Stimulated activated CD4-positive, alpha-beta T cell treated with anti-CD3 and anti-CD28 coated beads, Interleukin-2, amount 100 ng/mL, for 24 hours (primary cell): ENCODE measurements at places on chromosomes 11 and 22.
A peak's percentile ranks its signal among the peaks of the same experiment; 100 is the strongest.

- DNase-seq, result no peak
Observed at GRCh38 chr22:39471381-39472141, 14.7 kb downstream of the MGAT3 start.

DNA sequence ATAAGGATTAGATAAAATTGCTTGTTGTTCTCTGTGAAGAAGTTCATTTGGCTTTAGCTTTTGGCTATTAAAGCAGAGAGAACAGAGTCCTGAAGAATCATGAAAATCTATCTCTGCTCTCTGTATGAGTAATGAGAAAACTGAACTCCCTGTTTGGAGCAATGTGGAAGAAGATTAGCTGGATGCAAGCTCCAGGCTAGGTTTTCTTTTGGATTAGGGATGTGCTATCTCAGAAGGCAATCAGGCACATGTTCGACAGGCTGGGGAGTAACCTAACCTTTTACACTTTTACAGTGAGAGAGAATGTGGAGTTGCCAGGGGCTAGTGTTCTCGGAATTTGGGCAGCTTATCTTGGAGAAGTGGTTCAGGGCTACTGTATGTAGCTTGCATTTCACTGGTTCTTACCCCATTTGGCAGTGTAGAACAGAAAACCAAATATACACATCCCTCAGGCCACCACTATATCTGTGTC is 8.5 kb upstream of the SLN start:
- DNase-seq, result no peak

DNA sequence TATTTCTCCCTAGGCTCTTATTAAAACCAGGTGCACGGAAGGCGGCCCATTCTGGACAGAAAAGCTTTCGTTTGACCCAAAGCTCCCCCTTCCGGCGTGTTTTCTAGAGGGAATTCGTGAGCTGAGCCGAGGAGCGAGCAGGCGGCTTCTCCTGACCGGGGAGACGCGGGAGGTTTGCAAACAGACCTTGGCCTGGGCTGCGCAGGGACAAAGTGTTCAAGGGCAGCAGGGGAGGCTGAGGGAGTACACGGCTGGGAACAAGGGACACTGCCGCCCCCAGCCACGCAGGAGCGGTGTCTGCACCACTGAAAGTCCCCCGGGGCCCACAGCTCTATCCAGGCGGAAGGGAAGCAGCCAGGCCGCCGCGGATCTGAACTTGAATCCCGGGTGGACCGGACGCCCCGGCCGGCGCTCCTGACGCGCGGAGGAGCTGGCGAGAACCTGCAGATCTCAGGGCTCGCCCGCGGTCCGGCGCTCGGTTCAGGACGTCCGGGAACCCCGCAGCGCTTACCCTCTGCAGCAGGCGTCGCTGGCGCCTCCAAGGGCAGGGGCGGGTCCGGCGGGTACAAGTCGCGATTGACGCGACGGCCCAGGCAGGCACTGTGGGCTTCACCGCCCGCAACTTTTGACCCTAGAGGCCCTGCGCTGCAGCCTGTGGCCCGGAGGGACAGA is 101.9 kb downstream of the WT1 start:
- DNase-seq, result peak; percentile 53

GRCh38 chr11:74634537-74634936 is 42.2 kb downstream of the POLD3 start:
- no peak for DNase-seq

- no peak for DNase-seq
Observed at GRCh38 chr22:38038426-38038825, 18.8 kb upstream of the PICK1 start.

- DNase-seq, result no peak
Observed at GRCh38 chr11:93481279-93481678, 61.9 kb downstream of the SMCO4 start.

- no peak for DNase-seq
Observed at GRCh38 chr11:7261578-7261977, 9.9 kb downstream of the SYT9 start.

- peak; percentile 19 for DNase-seq
Observed at GRCh38 chr11:36258730-36259360, 30.4 kb downstream of the COMMD9 start.

DNA sequence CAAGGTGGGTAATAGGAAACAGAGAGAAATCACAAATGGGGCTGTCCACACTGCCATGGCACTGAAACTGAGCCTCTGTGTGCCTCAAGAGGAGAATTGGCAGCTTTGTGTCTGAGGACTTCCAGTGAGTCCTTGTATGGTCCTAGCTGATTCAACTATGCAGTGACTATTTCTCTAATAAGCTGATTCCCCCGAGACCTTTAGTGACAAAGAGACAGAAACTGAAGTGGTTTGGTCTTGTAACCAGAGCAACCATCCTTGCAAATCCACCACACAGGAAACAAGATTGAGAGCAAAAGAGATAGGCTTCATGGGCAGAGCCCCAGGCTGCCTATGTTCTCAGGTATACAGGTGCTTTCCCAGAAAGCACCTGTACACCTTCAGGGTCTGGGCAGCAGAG is 1038.5 kb downstream of the NTM start:
- DNase-seq, result no peak

GRCh38 chr11:119315131-119316015 is 1.6 kb downstream of the MCAM start:
- DNase-seq, result peak; percentile 56

DNA sequence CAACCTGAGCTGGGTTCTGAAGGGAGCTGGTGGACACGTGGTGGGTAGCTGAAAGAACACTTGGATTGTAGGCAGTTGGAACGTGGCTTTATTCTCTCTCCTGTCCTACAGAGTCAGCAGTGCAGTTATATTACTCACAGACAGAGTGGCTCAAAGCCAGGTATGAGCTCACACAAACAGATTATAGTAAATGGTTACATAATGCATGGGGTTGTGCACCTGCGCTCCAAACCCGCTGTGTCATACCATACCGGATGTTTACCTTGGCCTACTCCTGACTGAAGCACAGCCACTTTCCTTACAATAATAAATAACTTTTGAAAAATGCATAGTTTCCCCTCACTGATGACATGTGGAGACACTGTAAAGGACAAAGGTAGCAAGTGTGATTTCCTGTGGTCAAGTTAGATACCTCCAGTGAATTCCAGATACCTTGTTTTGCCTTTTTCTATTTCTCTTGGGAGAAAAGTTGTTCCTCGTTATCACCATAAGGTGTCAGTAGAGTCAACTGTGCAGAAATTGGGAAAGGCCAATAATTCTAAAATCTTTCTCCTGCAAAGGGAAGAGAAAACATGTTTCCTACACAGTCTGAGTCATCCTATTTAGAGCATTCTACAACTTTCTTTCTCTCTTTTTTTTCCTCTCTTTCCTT is 13.5 kb downstream of the MS4A6A start:
- no peak for DNase-seq

DNA sequence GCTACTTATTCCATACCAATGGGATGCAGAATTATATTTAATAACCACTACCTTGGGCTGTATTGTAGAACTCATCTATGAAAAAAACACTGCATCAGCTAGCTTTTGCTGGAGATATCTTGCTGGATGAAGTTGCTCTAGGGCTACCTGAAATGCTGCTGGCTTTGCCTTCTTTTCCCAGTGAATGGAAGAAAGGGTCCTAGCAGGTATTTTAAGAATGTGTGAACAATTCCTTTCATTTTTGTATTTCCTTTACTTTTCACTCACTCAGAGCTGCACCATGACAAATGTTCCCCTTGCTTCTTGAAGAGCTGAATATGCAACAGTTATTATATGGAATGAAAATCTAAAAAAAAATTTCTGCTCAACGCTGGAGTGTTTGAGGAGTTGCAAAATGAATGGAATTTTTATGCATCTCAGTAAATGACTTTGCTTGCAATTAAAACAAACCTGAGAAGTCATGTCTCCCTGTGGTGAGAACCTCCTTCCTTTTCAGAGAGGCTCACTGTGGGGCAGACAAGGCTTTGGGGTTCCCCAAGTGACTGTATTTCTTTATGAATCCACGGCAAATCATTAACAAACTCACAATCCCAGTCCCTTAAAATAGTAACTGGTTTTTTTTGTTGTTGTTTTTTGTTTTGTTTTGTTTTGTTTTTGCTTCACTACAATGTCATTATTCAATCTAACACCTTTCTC is 566.8 kb upstream of the KIRREL3 start:
- no peak for DNase-seq

DNA sequence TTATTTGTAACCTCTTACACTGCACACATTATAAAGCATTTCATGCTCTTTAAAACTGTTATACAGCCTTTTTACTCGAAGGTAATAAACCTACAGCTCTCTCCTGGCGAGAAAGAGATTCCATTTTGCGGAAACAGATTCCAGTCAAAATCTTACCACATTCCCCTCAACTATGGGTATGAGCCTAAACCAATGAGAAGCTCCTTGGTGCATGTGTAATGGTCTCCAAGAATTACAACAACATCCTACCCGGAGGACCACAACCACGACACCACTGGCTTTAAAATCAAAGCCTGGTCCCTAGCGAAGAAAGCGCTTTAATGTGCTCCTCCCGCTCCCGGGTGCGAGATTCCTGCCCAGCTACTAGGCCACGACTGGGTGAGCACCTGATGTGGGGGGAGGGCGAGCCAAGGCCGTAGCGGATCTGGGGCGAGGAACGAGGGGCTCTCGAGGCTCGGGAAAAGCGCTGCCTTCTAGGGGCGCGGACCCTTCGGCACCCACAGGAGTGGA is 821 bp downstream of the CELF1 start:
- no peak for DNase-seq

GRCh38 chr11:28315440-28315839 is 207.3 kb downstream of the METTL15 start:
- DNase-seq, result no peak

- no peak for DNase-seq
Observed at GRCh38 chr11:2530855-2531200, 86.0 kb downstream of the KCNQ1 start.

DNA sequence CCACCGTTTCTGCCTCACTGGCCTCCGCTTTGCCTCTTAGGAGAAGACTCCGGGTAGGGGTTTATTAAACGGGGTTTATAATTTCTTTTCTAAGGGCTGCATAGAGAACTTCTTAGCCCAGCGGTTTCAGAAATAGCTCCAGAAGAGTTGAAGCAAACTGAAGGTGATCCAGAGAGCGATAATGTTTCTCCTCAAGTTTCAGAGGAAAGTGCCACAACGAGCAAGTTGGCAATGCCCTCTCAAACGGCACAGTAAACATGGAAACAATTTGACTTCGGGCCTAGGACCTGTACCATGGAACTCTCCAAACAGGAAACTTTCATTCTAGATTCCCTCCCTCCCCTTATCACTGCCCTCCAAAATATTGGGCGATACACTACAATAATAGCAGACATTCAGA is 1.0 kb downstream of the ADSL start:
- no peak for DNase-seq

DNA sequence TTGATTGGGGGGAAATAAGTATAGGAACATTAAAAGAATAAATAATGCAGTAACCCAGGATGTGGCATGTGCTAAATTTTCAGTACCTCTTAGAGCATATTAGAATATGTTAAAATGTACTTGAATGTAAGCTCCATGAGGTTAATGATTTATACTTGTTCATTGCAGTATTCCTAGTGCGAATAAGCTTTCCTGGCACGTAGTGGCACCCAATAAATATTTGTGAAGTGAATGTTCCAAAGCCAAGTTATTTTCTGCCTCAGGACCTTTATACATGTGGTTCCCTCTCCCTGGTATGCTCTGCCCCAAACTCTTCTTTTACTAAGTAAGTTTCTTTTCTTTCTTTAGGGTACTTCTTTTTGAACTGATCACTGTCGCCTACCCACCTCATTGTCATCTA is 118.8 kb downstream of the DBX1 start:
- DNase-seq, result no peak

GRCh38 chr11:116390963-116391362 is 381.8 kb downstream of the BUD13 start:
- no peak for DNase-seq

GRCh38 chr22:45994491-45995404 is 17.8 kb upstream of the WNT7B start:
- DNase-seq, result peak; percentile 89

DNA sequence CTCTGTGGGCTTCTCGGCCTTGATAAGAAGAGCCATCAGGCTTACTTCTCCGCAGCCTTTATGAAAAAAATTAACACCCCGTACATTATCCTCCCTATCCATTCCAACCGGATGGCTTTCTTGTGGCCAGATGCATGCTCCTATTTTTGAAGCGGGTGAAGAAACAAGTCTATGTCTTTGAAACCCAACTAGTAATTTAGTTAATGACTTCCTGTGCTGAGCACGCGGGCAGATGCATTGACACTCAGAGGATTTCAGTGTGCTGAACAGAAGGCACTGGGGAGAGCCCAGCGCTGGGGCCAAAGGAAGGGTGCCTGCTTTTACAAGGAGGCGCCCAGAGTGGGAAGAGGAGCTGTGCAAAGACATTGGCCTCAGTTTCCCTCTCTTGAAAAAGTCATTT is 53.3 kb downstream of the ARHGAP8 start:
- DNase-seq, result no peak

- DNase-seq, result no peak
Observed at GRCh38 chr11:128802358-128802981, 64.6 kb downstream of the KCNJ1 start.

- DNase-seq, result no peak
Observed at GRCh38 chr11:28058333-28058732, 49.6 kb downstream of the KIF18A start.

DNA sequence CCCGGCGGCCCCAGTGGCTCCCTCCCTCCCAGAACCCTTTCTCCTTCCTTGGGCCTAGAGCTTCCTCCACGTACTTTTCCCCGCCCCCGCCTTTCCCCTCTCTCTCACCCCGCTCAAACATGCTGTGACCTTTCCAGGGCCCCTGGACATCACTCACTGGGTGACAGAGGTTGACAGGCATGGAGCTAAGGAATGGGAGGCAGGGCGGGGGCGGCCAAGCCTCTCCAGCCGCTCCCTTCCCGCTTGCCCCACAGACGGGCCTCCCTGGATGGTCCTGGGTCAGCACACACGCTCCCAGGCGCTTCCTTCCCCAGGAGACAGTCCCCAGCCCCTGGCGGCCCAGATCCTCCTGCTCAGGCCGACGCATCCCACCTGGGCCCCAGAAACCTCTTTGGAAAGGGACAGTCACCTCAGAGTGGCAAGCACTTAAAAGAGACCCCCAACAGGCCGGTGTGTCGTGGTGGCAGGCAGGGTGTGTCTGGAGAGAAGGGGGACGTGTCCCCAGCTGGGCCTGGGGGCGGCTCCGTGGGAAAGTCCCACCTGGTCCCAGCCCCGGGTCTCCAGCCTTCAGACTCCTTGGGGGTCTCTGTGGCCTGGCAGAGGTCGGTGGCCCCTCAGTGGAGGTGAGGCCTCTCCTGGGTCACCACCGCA is 8.8 kb downstream of the H19 start:
- DNase-seq, result no peak

DNA sequence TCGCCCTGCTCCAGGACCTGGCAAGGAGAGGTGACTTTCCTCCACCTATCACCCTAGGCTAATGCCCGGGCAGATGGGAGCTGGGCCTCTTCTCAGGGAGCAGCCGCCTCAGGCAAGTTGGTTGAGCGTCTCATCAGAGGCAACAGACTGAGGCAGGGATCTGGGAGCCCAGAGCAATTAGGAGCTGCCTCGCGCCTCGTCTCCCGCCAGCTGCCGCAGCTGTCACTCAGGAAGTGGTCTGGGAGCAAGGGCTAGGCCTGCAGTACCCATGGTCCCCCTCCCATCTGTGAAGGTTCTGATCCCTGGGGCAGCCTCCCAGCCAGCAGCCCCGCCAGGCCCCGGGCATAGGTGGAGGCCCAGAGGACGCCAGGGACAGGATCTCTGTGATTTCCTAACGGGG is 4.6 kb upstream of the CABP7 start:
- DNase-seq, result no peak

GRCh38 chr11:72079819-72080325 is 470 bp downstream of the NUMA1 start:
- no peak for DNase-seq
